Sigmoid colon (tissue), 7 donors: ENCODE measurements at places on chromosomes 5 and 9. TPM values are rescaled to one million over a fixed set of nuclear protein-coding genes. Genes with fewer than 3 reads are reported as not detected.
A peak's percentile ranks its signal among the peaks of the same experiment; 100 is the strongest.

SLC36A2 gene
- not detected for total RNA-seq

- H3K27ac ChIP-seq: no peak overlapping the region
- no peak overlapping the region for H3K4me3 ChIP-seq
- H3K4me1 ChIP-seq: no peaks in the 10 kb centered on the region
These were observed 527.3 kb downstream of the MTRR start for GRCh38 chr5:8396246-8396645.

GRCh38 chr9:19074836-19075235 is 25.6 kb downstream of the RRAGA start:
- H3K27me3 ChIP-seq: no peaks in the 10 kb centered on the region
- no peak overlapping the region for H3K4me3 ChIP-seq
- peaks cover 17% of the 10 kb centered on the region for H3K36me3 ChIP-seq
- H3K4me1 ChIP-seq: no peaks in the 10 kb centered on the region
- DNase-seq: no peak

GRCh38 chr5:172885597-172886340 is 51.7 kb downstream of the ERGIC1 start:
- H3K4me3 ChIP-seq: no peak overlapping the region
- H3K4me1 ChIP-seq: peaks cover 31% of the 10 kb centered on the region
- peak; percentile 77 for DNase-seq
- peaks cover 19% of the 10 kb centered on the region for H3K36me3 ChIP-seq
- H3K27me3 ChIP-seq: no peaks in the 10 kb centered on the region
- peak overlapping the region; percentile 90 for H3K27ac ChIP-seq

DNA sequence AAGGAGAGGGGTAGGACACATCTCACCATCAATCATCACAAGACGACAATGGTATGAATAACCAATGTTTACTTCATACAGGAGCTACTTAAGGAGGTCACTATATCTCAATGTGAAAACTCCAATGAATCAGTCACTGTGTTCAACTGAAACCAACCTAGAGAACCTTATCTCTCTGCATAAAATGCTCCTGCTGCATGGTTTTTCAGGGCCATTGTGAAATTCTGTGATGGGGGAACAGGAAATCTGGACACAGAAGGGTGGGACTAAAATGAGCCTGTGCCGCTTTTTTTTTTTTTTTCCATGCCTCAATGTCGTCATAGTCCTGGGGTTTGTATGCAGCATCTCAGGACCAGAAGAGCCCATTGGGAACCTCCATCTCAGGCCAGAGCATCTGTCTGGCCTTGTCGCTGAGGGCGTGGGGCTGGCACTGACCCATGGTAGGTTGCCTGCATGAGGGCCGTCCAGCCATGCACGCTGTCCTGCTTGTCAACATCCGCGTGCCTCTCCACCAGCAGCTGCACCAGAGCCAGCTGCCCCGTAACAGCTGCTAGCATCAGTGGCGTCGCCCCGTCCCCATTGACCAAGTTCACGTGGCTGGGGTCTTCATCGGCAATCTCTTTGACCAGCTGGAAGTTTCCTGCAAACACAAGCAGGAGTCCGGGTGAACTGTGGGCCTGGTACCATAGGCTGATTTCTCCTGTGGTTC is 12.7 kb downstream of the ANKS6 start:
- H3K4me3 ChIP-seq: no peak overlapping the region
- H3K4me1 ChIP-seq: no peaks in the 10 kb centered on the region
- H3K36me3 ChIP-seq: no peaks in the 10 kb centered on the region
- no peak overlapping the region for H3K27ac ChIP-seq
